ENCODE measurements at places on chromosomes 4 and X.

GRCh38 chr4:10696253-10696652 lies 11.7 kb upstream of the CLNK start:
- DNase-seq: no peak

GRCh38 chrX:101736651-101737050 lies 77.0 kb upstream of the ARMCX2 start:
- no peak for DNase-seq

DNA sequence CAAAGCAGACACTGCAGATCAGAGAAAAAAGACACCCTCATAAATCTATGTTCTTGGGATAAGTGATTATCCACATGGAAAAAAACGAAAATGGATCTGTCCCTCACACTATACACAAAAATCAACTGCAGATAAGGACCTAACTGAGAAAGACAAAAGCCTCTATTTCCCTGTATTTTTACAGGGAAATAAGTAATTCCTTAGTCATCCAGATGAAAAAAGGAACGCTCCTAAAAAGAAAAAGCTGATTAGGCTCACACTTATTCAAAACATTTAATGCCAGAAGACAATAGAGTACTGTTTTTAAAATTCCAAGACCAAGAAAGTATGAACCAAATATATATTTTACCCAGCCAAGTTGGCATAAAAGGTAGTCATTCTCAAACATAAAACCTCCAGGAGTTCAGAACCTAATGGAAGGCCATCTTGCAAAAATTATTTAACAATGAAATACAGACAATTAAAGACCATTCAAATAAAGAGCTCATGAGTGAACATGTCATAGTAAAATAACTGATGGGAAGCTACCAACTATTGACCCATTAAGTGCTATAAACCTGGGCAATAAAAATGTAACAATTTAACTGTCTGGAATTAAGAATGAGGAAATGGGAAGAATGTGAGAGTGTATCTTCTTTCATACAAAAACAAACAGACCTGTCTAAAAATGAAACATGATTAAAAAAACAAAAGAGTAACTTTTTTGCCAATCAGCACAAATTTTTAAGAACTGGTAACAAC lies 20.4 kb downstream of the PAPSS1 start:
- DNase-seq: no peak

- no peak for DNase-seq
Measured at GRCh38 chr4:81422595-81422994, 49.1 kb downstream of the RASGEF1B start.

DNA sequence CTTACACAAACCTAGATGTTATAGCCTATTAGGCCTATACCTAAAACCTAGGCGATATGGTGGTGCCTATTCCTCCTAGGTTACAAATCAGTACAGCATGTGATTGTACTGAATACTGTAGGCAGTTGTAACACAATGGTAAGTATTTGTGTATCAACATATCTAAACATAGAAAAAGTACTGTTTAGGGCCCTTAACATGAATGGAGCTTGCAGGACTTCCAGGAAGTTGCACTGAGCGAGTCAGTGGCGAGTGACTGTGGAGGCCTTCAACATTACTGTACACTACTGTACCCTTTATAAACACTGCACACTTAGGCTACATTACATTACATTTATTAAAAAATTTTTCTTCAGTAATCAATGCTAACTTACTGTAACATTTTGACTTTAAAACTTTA lies 37.8 kb downstream of the WWC2 start:
- DNase-seq: no peak

DNA sequence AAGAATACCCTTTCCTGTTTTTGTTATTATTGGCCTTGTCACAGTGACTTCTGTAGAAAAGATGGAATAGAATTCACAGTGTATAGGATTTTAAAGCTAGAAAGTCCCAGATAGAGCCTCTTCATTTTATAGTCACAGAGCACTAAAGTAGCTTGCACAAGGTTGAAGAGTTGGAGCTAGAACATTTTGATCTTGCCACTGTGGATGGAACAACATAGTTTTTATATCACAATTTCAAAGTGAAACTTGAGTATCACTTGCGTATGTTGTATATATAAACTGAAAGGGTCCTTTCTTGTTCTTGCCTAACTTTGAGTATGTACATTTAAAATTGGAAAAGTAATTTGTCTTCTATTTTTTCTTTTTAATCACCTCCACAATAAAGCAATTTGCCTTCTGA lies 2.7 kb downstream of the USO1 start:
- no peak for DNase-seq

DNA sequence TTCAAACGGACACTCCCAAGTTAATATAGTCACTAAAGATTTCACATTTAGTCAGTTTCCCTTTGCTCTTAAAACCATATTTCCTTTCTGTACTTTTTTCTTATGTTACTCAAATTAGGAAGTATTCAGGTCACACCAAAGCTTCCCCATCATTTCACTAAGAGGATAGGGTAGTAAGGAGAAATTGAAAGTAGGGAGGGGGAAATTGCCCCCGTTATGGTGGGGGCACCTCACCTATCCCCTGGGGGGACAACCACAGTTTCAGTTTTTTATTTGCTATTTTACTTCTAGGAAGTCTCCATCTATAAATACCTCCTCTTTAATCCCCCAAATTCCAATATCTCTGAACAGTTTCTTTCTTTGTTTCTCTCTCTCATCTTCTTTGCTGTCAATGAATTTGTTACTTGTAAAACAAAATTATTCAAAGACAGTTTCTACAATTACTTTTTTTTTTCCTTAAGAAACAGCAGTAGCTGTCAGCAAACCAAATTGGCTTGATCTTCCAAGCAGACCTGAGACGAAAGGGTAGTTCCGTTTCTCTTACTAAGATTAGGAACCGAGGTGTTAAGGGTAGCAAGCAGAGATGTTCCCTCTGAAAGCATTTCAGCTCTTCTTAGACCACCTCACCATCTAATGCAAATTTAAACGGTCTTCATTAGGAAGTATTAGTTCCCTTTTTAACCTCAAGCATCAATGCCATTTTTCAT lies 160.2 kb upstream of the KLF3 start:
- no peak for DNase-seq

- DNase-seq: no peak
Measured at GRCh38 chrX:20320461-20321159, 53.9 kb upstream of the RPS6KA3 start.

DNA sequence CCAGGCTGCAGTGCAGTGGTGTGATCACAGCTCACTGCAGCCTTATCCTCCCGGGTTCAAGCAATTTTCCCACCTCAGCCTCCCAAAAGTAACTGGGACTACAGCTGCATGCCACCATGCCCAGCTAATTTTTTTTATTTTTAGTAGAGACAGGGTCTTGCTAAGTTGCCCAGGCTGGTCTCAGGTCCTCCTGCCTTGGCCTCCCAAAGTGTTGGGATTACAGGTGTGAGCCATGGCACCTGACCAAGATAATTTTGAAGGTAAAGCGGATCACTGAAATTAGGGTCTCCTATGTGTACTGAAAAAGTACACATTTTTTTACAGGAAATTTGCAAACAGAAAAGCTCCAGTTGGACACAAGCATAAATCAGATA lies 4.8 kb downstream of the SAT1 start:
- DNase-seq: no peak

DNA sequence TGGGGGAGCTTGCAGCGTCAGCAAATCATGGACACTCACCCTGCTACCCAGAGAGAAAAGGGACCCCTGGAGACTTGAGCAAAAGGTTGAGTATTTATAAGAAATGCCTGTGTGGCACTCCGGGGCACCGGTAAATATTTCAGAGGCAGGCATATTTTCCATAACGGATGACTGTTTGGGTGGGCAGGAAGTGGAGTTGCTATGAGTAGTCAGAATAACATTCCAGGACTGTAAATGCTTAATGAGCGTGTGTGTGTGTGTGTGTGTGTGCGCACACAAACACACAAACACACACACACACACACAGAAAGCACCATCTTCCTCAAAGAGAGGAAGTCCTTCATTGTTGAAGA lies 74.6 kb downstream of the MXRA5 start:
- peak; percentile 76 for DNase-seq

DNA sequence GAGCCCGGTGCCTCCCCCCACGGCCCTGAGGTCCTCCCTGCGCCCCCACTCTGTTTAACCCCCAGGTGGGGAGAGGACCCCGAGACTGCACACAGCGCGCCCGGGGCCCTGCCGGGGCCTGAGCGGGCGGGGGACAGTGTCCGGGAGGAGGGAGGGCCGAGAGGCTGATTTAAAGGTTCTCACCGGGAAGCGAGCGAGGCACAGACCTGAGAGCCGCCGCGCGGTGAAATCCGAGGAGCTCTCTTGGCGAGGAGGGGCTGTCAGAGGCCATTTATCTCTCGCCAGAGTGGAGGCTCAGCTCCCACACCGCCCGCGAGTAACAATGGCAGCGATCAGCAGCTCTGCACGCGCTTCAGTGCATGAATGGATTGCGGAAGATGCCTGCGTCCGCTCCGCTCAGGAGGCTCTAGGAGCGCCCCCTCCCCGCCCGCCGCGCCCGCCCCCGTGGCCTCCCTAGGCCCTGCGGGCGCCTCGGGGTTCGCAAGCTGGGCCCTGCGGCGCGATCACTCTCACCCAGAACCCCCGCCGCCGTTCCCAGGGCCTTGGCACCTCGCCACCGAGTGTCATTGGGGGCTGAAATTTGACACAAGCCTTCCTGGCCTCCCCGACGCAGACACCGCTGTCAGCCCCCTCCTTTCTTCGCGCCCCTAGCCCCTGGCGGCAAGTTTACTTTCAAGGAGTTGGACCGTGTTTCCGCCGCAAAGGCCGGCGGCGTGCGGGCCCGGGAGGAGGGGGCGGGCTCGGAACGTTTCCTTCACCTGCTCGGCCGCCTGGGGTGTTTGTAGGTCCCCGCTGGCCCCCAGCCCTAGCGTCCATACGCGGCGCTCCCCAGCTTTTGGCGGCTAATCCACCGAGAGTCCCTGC lies 48.7 kb upstream of the BCOR start:
- no peak for DNase-seq

DNA sequence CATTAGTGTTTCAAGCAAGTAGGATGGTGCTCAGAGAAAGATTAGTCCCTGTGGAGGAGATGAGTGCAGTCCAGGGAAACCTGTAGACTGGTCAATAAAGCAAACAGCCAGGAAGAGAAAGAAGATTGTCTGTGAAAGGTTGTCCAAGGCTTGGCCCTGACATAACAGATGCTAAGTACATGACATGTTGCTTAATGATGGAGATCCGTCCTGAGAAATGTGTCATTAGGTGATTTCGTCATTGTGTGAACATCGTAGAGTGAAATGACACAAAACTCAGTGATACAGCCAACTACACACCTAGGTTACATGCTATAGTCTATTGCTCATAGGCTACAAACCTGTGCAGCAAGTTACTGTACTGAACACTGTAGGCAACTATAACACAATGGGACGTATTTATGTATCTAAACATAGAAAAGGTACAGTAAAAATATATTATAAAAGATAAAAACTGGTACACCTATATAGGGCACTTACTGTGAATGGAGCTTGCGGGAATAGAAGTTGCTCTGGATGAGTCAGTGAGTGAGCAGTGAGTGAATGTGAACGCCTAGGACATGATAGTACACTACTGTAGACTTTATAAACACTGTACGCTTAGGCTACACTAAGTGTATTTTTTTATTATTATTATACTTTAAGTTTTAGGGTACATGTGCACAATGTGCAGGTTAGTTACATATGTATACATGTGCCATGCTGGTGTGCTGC lies 9.0 kb upstream of the PRSS48 start:
- DNase-seq: no peak

DNA sequence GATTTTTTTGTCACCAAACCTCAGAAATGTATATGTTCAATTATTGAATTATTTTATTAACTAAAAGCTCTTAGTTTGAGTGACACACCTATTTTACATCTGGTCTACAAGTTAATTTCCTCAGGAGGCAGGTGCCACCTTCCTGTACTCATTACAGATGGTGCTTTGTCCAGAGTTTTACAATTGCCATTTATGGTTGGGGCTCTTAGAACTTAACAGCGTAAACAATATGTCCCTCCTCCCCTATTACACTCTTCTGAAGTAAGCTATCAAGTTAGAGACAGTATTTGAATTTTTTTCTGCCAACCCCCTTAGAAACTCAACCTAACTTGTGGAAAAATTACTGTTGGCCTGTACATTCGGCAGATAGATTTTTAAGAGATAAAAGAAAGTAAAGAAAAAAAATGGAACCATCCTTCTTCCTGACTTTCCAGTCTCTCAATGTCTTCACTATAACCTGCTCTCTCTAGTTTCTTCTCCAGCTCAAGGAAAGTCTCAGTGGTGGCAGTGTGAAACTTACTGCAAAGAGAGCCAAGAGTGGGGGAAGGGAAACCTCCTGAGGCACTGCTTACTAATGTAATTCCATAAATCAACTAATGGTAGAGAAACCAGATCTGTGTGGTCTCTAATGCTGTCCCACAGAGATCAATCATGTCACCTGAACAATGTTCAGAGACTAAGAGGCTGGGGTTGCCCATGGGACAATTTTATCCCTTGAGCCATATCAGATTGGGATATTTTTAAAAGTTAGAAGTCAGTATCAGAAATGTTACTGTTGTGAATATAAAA lies 7.8 kb downstream of the CXXC4 start:
- peak; percentile 31 for DNase-seq

DNA sequence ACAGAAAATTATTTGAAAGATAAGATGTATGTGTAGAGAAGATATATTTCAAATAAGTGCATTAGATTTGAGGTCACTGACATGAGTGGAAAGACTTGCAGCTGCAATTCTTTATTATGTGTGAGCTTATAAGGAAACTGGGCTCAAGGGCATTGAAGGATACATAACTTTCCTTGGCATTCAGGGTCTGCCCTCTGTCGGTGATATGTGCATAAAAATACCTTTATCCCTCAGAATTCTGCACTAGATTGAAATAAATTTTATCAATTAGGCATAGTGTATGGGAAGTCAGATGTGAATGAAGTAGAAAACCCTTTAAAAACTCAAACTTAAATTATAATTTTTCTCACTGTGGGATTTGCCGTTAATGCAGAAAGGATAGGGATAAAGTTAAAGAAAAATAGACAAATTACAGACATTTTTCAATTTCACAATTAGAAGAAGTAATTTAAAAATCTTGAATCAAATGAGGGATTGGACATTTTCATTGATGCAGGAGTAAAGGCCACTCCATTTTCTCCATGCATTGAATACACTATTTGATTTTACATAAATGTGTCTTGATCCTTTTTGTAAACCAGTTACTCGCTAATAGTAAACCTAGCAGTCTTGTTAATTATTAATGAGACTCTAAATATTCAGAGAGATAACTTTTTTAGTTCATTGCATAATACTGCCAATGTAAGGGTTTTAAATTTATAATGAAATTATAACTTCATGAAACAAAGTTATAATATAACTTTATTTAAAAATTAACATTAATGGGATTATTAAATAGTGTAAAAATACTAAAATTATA lies 21.0 kb upstream of the ETNPPL start:
- DNase-seq: peak; percentile 29

GRCh38 chr4:8329859-8330761 lies 60.6 kb downstream of the HTRA3 start:
- no peak for DNase-seq

DNA sequence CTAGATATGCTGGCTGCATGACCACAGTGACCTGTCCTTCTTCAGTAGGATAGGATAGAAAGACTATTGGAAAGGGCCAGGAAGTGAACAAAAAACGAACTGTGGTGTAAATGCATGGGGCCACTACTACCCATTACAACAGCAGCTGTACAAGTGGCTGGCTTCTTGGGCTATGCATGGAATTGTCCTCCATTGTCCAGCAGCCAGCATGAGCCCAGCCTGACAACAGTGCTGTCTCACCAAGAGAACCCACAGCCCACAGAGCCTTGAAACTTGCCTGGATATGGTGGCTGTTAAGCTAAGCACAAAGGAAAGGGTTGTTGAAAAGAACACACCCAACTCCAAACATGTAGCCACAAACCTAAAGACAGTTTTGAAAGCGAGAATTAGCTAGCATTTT lies 330.2 kb upstream of the F9 start:
- no peak for DNase-seq

- DNase-seq: no peak
Measured at GRCh38 chr4:107991945-107992630, 2.4 kb downstream of the HADH start.
